ENCODE measurements at places on chromosomes 11 and 22.

- no peak for DNase-seq
Measured at GRCh38 chr11:41284354-41284753, 175.1 kb downstream of the LRRC4C start.

GRCh38 chr22:44939451-44939850, 70.4 kb downstream of the PHF21B start:
- DNase-seq: no peak

DNA sequence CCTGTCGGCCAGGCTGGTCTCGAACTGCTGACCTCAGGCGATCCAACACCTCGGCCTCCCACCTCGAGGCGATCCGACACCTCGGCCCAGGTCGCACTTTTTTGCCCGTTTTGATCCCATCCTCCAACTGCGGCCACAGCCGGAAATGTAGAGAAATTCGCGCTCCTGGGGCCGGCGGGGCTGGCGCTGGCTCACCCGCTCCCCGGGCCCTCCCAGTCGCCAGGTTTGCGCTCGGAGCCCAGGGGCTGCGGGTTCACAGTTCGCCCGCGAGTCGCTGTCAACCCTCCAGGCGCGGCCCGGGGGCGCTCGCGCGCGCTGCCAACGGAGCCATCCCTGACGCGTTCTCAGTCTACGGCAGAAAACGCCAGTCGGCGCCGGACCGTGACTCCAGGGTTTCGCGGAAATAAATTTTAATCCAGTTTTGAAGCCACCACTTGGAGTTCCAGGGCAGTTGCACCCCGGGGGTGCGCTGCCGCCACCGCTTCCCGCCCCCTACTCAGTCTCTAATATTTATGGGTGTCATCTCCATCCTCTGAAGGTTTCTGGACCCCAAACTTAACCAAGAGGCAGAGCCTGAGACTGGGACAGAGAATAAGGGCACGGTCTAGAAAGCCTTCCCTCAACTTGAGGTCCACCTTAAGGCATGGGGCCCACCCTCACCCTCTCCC, 1.5 kb upstream of the KLHDC7B start:
- peak; percentile 90 for DNase-seq

DNA sequence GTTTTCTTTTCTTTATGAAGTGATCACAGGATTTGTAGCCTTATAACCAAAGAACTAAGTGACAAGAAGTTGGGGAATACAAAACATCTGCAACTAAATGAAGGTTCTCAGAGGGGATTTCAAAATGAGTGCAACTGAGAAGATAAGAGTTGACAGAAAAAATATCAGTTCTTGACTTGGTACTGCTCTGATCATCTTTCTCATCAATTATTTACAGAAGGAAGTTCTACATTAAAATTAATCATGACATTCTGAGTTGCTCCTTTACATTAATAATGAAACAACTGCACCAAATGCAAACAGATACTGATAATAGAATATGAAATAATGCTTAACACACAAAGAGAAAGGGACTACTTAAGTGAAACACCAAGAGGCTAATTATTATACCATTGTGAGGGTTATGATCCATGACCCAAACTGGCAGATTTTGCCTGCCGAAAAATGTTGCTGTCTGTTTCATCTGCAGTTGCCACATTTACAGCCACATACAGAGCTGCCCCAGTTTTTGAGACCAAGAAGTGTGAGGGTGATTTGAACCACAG, 561.9 kb upstream of the ANO5 start:
- no peak for DNase-seq

- no peak for DNase-seq
Measured at GRCh38 chr11:14529951-14530350, 9.8 kb upstream of the PSMA1 start.

GRCh38 chr11:8209208-8209807, 40.5 kb upstream of the RIC3 start:
- DNase-seq: no peak

- DNase-seq: no peak
Measured at GRCh38 chr11:78197816-78198215, 9.1 kb downstream of the USP35 start.

- no peak for DNase-seq
Measured at GRCh38 chr11:44814881-44815592, 88.3 kb downstream of the TSPAN18 start.

- DNase-seq: no peak
Measured at GRCh38 chr11:13373216-13373615, 89.8 kb downstream of the BTBD10 start.

GRCh38 chr22:23237201-23237798, 57.0 kb downstream of the BCR start:
- DNase-seq: peak; percentile 50

GRCh38 chr22:22929381-22930221, 42.0 kb downstream of the IGLL5 start:
- no peak for DNase-seq
